ENCODE measurements at places on chromosomes 6 and 20.

- no peak for DNase-seq
Measured at GRCh38 chr20:4170621-4171537, 155.5 kb upstream of the RNF24 start.

GRCh38 chr6:33907227-33907626 lies 103.4 kb upstream of the MLN start:
- no peak for DNase-seq

DNA sequence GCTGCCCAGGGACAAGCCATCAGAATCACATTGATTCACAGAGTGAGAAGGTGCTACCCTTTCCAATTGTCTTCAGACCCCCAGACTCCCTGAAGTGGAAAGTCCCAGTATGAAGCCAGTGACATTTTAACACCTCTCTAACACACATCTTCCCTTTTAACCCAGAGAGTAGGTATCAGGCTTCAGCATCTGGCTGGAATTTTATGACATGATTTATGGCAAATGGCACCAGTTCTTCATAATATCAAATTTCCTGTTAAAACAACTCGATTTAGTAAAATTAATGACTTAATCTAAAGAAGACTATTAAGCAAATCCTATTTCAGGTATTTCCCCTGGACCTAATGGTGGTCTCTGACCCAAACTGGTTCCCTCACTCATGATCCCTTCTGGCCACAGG lies 25.0 kb downstream of the KCNB1 start:
- no peak for DNase-seq

GRCh38 chr6:10894958-10895357 lies 8.1 kb downstream of the SYCP2L start:
- no peak for DNase-seq

GRCh38 chr6:46815130-46815529 lies 21.9 kb downstream of the MEP1A start:
- DNase-seq: no peak

GRCh38 chr6:37482606-37483251 lies 17.0 kb downstream of the CCDC167 start:
- no peak for DNase-seq

DNA sequence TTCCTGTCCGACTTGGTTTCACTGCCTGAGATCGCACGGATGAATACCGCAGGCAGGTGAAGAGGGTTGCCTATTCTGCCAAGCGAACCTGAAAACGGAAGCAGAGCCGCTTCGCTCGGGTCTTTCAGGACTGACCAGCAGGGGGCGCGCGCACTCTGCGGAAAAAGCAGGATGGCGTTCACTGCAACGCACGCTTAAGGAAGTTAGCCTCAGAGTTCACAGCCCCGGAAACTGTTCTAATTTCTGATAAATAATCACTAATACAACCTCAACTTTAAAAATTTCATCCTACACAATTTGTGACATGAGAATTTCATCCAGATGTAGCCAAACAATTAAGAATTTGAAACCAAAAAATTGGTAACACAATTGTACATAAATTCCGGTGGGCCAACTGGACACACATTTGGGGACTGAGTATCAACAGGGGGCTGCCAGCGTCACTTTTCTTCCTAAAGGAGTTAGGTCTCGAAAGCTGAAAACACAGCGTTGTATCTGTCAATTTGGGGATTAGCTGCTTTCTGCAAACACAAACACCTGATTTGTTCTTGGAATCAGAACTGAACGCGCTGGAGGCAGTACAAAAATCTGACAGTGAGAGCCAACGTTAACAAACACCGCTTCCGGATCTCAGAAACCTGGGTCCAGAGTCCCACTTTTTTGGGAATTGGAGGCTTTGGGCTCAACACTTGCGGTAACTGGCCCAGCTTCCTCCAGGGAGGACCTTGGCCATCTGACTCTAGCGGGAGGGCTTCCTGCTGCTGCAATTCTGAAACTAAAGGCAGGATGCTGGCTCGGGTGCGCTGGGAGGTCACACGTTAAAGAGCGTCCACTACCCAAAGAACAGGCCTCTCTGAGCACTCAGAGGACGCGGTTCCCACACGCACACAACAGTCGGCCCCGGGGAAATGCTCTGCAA lies 8.8 kb downstream of the PXDC1 start:
- peak; percentile 89 for DNase-seq

DNA sequence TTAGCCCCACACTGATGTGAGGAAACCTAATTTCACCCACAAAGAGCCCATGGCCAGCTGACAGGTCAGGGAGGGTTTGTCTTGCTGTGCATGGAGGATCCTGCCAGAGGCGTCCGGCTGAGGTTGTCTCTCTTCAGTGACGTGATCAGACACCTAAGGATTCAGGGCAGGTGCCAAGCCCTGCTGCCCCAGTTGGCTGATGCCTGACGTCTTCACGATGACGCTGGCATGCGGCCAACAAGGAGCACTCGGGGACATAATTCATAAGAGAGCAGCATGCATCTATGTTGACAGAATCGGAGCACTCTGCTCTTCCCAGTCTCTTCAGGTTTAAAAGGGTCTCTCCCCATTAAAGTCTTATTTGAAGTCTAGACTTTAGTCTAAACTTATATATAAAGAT lies 47.8 kb downstream of the PSMB1 start:
- no peak for DNase-seq
